ENCODE measurements at places on chromosomes 13 and 19.
A peak's percentile ranks its signal among the peaks of the same experiment; 100 is the strongest.

GRCh38 chr19:45391346-45391745, 13.5 kb downstream of the PPP1R13L start:
- DNase-seq: no peak

GRCh38 chr13:91592056-91593014, 193.9 kb downstream of the GPC5 start:
- DNase-seq: no peak

DNA sequence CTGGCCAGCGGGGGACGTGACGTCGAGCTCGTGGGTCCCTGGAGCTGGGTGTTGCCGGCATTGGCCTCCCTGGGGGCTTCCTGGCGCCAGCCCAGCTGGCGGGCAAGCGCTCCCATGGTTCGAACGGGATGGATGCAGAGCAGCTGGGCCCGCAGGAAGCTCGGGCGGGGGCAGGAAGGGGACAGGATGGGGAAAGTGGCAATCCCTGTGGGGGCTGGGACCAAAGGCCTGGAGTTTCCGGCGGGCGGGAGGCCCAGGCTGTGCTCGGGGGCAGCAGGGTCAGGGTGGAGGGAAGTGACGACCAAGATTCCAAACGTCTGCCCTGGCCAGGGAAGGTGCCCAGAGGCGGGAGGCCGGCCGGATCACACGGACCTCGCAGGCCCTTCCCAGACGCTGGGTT, 19.3 kb downstream of the PALM start:
- DNase-seq: no peak

GRCh38 chr13:75174481-75174880, 307.5 kb downstream of the TBC1D4 start:
- DNase-seq: no peak

DNA sequence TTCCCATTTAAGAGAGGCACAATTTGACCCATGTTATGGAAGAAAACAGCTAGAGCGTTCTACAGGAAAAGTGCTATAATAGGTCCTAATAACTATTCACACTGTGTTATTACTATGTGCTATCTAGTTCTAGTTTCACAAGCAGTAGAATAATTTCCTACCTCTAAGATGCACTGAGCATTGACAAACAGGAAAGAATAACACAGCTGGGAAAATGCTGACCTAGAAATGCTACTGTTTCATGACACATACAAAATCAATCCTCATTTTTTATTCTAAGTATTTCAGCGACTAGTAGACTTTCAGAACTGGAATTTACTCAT, 259.5 kb downstream of the ITGBL1 start:
- DNase-seq: no peak

GRCh38 chr13:41833831-41834230, 127.1 kb downstream of the VWA8 start:
- DNase-seq: no peak

DNA sequence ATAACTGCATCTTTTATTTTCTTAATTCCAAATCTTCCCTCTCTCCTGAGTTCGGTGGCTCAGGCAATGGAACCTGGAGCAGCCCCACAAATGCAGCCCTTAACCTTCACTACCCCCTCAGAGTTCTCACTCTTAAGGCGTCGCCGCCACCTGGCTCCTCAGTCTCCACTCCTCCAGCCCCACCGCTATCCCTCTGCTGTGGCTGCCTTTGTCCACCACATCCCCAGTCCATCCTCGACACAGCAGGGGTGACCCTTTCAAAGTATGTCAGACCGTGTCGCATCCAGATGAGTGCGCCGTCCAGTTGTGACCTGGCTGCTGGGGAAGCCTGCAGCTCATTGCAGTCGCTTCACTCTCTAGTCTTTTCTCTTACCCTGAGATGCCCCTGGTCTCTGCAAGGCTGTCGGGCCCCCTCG, 1.0 kb downstream of the SPPL2B start:
- DNase-seq: no peak

DNA sequence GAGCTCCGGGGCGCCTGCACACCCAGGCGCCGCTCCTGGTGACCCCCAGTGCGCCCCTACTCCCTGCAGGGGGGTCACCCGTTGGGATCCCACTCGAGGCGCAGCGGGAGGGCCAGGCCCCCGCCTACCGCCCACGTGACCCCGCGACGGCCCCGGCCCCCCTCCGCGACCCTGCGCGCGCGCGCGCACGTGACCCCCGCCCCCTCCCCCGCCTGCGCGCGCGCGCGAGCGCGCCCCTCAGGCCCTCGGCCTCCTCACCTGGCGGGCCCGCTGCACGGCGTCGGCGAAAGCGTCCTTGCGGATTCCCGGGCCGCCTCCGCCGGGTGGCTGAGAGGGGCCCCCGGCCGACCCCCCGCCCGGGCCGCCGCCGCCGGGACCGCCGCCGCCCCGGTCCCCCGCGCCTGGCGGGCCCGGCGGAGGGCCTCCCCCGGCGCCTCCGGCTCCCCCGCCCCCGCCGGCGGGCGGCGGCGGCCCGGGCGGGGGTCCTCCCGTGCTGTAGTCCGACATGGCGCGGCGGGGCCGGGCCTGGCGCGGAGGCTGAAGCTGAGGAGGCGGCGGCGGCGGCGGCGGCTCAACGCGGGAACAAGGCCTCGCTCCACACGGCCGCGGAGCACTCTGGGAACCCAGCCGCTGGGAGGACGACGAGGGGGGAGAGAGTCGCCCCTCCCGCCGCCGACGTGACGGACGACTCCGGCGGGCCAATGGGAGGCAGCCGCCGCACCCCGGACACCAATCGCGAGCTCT, at the start of gene KHSRP:
KHSRP (minus strand) TSS at position 617 of the 744 bp plus-strand sequence; CDS start at position 507, 110 bp downstream.
- no peak for DNase-seq

DNA sequence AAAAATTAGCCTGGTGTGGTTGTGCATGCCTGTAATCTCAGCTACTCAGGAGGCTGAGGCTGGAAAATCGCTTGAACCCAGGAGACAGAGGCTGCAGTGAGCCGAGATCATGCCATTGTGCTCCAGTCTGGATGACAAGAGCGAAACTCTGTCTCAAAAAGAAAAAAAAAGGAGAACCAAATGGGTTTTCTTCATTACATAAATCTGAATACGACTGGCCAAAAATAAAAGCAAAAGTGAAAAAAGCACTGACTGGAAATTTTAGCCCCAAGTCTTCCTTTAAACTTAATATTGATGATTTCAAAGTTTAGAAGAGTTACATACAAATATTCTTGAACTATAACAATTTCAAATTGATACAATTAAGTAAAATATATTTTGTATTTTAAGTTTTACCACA, 249.5 kb upstream of the STARD13 start:
- DNase-seq: no peak

DNA sequence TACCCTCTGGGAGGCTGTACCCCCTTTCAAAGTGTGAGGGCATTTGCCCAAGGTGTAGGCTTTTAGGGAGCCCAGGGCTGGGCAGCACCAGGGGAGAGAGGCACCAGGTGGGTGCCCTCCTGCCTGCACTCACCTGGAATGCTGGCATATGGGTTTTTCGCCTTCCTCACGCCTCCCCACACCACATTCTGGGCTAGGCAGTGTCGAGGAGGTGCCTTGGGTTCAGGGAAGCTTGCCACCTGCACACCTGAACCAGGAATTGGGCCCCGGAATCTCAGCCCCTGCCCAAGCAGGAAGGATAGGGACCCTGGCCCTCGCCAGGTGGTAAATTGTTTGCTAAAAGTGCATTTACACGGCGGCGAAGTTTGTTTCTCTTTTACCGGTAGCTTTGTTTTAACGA, 5.1 kb upstream of the TSHZ3 start:
- DNase-seq: no peak

DNA sequence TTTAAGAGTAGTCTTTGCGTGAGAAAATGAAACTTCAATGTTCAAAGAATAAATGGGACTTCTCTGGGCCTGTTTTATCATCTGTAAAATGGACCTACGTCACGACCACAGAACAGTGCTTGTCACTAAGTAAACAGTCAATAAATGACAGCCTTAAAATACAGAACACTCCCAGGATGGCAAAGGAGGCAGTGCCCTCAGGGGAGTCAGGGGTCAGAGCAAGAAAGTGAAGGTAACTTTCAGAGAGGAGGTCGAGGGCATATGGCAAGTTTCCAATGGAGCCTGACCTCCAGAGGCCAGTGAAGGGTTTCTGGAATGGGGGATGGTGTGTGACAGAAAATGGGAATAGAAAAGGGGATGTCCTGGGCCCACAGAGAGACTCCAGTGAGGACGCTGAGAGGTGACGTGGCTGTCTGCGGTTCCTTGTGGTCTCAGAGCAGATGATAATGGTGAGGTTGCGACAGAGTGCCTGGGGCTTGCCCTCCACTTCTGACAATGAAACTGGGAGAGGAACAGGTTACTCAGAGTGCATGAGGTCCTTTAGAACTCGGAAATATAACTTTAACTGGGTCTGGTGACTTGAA, 91.8 kb downstream of the UBL3 start:
- peak; percentile 27 for DNase-seq

- DNase-seq: no peak
These were observed 8.3 kb downstream of the OBI1 start for GRCh38 chr13:78650717-78651083.

- no peak for DNase-seq
These were observed 11.8 kb downstream of the FXYD5 start for GRCh38 chr19:35166100-35167063.

GRCh38 chr19:37983153-37983552, 76.1 kb downstream of the SIPA1L3 start:
- DNase-seq: no peak

- DNase-seq: peak; percentile 12
These were observed 64.2 kb upstream of the UQCRFS1 start for GRCh38 chr19:29277102-29277501.

GRCh38 chr19:18814063-18814462, 17.7 kb upstream of the UPF1 start:
- DNase-seq: no peak

GRCh38 chr13:94243551-94243950, 235.9 kb downstream of the DCT start:
- DNase-seq: no peak

- DNase-seq: no peak
These were observed 27.7 kb upstream of the MCF2L start for GRCh38 chr13:112941349-112941748.

DNA sequence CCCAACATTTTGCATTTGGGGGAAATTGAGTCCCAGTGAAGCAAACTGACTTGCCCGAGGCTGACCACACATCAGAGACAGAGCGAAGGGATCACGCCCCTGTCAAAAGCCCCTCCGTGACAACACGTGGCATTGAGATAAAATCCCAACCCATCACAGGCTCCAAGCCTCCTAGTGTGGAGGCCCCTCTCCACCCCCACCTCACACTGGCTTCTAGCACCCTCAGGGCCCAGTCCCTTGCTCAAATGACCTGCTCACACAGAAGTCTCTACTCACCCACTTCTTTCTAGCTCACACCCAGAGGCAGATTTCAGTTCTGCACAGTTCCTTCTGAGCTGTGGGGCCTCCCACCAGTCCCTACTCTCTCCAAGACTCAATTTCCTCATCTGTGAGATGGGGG, 10.3 kb downstream of the HPN start:
- DNase-seq: no peak

GRCh38 chr19:58566989-58567388, 6.1 kb downstream of the MZF1 start:
- no peak for DNase-seq

GRCh38 chr13:53017433-53017970, 11.1 kb upstream of the OLFM4 start:
- no peak for DNase-seq

DNA sequence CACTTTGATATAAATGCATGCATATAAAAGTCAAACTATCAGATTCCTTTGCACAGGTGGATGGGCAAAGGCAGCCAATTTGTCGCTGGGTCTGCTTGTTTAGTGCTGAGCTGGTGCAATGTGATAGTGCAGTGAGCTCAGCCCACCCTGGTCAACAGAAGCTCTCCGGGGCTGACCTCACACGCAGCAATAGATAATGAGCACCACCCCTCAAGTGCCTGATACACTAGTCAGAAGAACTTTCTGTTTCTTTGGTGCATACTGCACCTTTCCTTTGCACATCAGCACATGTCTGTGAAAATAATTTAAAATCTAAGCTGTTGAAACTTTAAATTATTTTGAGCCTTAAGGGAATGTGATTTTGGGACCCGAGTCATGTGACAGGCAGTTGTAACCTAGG, 20.2 kb downstream of the ATP8A2 start:
- DNase-seq: no peak

Data from effector CD4-positive, alpha-beta T cell (primary cell).